SK-N-MC (cell line): ENCODE measurements at places on chromosomes 2 and 18.

DNA sequence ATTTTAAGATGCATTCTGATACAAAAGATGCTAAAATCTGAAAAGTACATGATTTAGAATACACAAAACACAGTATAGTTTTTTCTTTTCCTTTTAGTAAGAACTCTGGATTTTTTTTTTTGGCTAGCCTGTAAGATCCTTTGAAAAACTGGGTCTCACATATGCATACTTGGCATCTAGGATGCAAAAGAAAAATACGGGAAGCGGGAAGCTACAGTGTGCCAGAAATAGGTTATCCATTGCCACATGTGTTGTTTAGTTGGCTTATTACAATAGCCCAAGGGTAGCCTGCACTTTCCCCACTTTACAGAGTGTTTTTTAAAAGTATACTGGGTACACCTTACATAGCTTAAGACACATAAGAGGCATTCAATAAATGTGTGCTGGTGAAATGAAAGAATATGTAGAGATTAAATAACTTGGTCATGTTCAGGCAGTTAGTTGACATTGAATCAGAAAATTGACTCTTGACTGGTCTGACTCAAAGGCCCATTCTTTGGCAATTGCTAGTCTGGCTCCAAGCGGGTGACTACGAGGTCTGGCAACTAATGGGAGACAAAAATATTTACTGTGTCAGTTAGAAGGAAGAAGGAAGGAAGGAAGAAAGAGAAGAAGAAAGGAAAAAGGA lies 286.8 kb upstream of the TRIB2 start:
- DNase-seq = no peak

DNA sequence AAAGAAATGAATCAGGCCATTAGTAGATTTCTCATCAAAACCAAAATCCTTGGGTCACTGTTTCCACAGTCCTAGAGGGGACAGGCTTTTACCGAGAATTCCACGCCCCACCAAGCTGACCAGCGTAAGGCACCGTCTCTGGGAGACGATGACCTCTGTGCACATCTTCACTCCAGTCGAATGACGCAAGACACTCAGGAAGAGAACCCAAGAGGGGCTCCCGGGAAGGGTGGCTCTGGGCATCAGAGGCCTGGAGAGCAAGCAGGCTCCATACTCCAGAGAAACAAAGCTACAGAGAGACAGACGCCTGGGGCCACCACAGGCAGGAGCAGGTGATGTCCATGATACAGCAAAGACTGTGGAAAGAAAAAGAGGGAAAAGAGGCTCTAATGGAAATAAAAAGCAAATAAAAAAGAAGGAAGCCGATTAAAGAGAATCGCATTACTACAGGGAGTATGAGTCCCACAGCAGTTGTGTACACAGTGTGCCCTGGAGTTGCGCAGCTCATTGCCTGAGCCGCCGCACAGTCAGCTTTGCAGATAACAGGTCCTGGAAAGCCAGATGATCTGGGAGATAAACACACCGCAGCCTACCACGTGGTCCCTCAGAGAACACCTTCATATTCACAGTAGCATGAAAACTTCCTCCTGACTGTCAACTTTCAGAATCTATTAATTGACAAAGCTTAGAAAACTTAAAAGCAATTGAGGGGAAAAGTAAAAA lies 572.7 kb upstream of the SALL3 start:
- DNase-seq = no peak

- DNase-seq = no peak
Measured at GRCh38 chr2:237223201-237223861, 137.6 kb downstream of the COPS8 start.

DNA sequence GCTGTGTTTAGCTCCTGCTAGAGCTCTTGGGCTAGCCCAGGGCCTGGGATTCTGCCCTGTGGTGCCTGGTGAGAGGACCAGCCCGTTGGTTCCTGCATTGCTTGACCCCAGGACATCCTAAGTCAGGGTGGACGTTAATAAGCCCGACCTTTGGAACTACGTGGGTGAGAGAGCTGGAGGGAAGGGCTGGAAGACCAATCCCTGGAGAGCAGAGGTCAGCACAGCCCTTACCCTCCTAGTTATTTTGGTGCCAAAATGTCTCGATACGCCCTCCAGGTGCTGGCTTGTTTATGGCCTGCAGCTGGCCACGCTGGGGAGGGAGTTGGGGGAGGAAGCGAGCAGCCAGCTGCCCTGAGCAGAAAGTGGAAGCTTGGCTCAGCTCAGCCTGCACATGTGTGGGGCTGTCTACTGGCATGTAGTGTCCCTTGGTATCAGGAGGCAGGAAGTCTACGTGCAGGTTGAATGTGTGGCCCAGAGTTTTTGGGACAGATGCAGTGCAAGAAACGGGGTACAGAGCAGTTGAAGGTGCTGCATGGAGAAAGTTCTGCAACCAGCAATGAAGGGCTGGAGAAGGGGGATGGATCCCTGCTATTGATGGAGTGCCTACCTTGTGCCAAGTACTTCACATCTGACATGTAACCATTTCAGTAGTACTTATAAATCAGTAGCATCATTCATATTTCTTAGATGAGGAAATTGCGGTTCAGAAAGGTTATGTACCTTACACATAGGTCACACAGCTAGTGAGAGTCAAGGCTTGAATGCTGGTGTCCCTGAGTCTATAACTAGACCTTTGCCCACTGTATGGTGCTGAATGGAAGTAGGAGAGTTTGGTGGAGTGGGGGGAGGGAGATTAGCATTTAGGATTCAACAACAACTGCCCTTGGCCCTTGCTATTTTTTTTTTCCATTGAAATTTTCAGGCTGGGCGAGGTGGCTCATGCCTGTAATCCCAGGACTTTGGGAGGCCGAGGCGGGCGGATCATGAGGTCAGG lies 5.0 kb upstream of the DGKD start:
- DNase-seq = no peak

GRCh38 chr2:29946505-29946904 lies 25.1 kb upstream of the ALK start:
- no peak for DNase-seq
